Stomach (tissue), 19 donors: ENCODE measurements at places on chromosomes 16 and 17. TPM values are rescaled to one million over a fixed set of nuclear protein-coding genes. Genes with fewer than 3 reads are reported as not detected.

The TNFRSF13B gene
- 1.8 TPM for polyA plus RNA-seq

The PRAC2 gene
- not detected for polyA plus RNA-seq

The NLRC5 gene
- polyA plus RNA-seq, result 24.5 TPM

The KRT20 gene
- polyA plus RNA-seq, result 3.9 TPM

The HBA1 gene
- 5.7 TPM for polyA plus RNA-seq

The HOXB9 gene
- not detected for polyA plus RNA-seq

The UBALD2 gene
- 48.4 TPM for polyA plus RNA-seq

The MYLK3 gene
- polyA plus RNA-seq, result 0.46 TPM

The AIPL1 gene
- polyA plus RNA-seq, result not detected

The HAS3 gene
- 5.1 TPM for polyA plus RNA-seq

The FBXO39 gene
- 0.25 TPM for polyA plus RNA-seq

The RGS11 gene
- 11.9 TPM for polyA plus RNA-seq

The SCNN1B gene
- 4.1 TPM for polyA plus RNA-seq

The LPCAT2 gene
- 3.7 TPM for polyA plus RNA-seq

The MED9 gene
- polyA plus RNA-seq, result 14.1 TPM

The CCDC200 gene
- not detected for polyA plus RNA-seq
